Cardiac fibroblast (primary cell): ENCODE measurements at places on chromosomes 5 and 9.
A peak's percentile ranks its signal among the peaks of the same experiment; 100 is the strongest.

DNA sequence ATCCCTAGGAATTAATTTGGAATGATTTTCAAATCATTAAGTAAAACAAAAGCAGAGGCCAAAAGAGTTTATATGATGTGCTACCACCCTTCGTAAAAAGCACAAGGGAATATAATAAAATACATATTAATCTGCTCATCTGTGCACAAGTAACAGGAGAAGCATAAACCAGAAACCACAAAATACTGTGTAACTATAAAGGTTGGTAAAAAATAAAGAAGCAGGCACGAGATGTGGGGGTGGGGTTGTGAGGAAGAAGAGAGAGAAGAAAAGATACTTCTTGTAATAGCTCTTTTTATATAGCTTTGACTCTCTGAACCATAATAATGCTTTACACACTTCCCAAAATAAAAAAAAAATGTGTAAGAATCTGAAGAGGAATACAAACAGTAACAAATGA, 214.9 kb upstream of the EFNA5 start:
- DNase-seq: no peak

DNA sequence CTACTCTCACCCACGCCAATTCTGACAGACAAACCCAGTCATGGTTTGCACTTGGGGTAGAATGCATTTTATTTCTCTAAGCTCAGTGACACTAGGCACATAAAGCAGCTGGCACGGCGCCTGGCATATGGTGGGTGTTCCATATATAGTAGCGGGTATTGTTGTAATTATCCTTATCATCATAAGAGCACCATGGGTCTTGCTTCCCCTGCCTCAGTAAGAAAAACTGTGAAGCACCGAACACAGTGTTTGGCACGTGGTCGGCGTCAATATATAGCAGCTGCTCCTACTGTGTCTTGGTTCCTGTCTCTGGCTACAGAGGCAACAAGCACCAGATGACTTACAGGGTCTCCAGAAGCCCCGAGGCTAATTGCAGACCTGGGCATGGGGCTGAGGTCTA, 194.1 kb upstream of the PANK3 start:
- no peak for DNase-seq

GRCh38 chr5:16628376-16628775, 11.6 kb upstream of the RETREG1 start:
- no peak for DNase-seq

DNA sequence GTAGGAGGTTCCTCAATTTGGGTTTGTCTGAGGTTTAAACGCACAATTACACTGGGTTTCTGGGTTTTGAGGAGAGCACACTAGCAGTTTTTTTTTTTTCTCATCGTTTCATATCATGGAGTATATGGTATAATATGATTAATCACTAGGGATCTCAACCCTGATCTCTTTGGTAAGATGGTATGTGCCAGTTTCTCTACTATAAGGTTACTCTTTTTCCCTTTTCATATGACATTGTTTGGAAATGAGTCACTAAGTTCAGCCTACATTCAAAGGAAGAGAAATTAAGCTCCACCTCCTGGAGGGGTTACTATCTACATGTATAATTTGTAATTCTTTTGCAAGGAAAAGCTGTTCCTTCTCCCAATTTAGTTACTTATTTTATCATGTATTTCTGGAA, 35.2 kb downstream of the MTRR start:
- peak; percentile 81 for DNase-seq

DNA sequence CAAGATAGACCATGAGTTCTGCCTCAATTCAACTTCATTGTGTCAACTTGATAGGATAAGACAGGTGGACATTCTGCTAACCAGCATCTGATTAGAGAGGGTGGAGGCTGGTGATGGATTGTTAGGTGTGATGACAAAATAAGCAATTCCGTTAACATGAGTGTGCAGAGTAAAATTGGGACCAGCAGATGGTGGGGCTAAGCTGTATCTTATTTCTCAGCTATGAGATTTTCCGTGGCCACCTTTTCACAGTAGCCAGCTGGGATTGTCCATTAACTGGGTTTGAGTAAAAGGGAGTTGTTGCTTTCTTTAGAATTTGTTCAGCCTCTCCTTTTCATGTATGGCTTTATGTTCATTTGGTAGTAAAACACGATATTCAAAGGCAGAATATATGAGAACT, 28.8 kb upstream of the TAL2 start:
- DNase-seq: no peak

DNA sequence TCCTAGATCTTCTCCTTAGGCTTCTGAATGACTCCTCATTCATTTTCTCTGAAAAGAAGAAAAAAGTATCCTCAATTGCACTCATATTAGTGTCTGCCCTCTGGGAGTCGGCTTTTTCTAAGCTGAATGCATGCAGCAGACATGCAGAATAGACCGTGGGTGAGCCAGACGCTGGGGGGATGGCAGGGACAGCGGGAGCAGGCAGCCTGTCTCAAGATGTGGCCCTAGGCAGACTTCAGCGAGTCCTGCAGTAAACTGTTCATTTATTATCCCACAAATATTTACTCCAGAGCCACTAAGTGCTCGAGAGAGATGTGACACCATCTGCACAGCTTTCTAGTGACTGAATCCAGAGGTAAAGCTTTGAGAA, 164.9 kb upstream of the RAI14 start:
- DNase-seq: no peak

- no peak for DNase-seq
These were observed at the start of gene EGFLAM for GRCh38 chr5:38258319-38259061. EGFLAM (plus strand) TSS chr5:38258559; CDS start chr5:38258755, 196 bp downstream.

DNA sequence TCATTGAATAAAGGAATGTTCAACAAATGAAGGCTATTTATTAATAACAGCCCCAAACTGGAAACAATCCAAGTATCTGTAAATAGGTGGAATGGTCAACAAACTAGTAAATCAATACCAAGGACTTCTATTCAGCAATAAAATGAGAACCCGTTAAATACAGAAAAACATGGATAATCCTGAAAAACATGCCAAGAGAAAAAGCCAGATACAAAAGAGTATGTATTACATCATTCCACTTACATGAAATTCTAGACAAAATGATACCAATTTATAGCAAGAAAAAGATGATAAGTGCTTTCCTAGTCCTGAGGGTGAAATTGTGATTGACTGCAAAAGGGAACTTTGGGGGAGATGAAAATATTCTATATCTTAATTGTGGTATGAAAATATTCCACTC, 3.1 kb downstream of the PJA2 start:
- DNase-seq: no peak

DNA sequence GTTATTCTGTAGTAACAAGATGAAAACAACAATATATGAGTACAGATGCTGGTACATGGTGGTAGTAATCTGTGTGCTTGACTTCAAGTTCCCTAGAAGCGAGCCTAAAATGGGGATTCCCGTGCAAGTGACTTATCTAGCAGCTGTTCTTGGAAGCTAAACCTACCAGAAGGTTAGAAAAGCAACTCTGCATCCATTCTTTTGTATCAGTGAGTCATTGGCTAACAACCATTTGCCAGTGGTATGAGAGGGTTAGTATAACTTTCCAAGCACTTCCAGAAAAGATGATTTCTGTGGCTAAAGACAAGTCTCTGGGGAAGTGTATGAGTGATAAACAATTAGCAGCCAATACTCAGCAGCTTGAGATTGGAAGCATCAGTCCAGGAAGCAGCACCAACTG, 787.7 kb upstream of the CDH6 start:
- DNase-seq: peak; percentile 31

- DNase-seq: peak; percentile 61
These were observed 11.8 kb upstream of the CHD1 start for GRCh38 chr5:98940581-98940980.

DNA sequence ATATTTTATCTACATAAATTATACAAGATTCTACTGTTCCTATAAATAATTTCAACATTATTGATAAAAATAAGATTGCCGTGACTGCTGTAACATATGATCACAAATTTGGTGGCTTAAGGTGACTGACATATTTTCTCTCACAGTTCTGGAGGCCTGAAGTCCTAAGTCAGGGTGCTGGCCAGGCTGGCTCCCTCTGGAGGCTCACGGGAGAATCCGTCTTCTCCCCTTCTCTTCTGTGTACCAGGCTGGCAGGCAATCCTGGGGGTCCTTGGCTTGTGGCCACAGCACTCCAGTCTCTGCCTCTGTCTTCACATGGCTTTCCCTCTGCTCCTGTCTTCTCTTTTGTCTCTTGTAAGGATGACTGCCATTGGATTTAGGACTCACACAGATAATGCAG, 31.7 kb upstream of the IRX2 start:
- DNase-seq: no peak

GRCh38 chr9:135340726-135341475, 138.7 kb upstream of the PPP1R26 start:
- DNase-seq: no peak

- peak; percentile 51 for DNase-seq
These were observed 102.7 kb downstream of the OSMR start for GRCh38 chr5:38948501-38948900.

DNA sequence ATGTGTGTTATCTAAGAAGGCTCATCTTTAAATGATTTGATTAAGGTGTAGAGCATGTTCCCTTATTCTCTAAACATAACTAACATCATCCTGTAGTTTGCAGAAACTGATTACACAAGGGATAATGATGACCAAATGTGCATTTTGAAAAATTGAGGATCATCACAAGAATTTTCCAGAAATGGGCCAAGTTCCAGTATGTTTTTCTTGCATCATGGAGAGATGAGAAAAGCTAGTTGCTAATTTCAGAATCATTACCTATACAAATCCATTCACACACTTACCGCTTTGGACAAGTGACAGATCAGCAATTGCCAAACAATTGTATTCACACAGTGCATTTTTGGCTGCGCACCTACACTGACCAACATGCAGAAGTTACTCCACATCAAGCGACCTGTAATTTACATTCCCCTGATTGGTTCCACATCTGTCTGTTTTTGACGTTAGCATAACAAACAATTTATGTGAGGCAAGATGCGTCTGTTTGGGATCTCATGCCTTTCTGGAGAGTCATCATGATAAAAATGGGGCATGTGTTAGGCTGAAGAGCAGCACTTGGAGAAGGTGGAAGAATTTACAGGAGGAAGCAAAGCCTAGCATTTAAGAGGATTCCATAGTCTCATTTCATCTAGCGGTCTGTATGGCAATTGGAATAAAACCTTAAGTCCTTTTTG, 2.8 kb upstream of the BNC2 start:
- peak; percentile 46 for DNase-seq

- DNase-seq: no peak
These were observed 193.0 kb downstream of the CD180 start for GRCh38 chr5:67003685-67003934.

DNA sequence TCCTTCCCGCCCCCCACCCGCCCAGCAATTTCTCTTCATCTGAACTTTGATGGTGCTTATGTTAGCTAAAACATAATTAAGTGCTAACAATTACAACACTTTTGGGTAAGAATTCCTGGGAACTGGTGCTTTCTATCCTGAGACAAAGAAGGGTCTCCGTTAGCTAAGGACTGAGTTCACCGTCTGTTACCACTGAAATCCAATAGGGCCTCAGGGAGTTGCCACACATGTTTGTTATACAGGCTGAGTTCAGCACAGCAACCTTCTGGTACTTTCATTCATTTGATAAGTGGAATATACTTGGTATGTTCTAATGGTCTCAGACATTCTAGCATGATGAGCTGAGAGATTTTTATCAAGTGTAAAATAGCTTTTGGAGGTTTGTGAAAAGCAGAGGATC, 437.9 kb downstream of the EFNA5 start:
- DNase-seq: no peak

GRCh38 chr5:143571642-143572624, 168.4 kb upstream of the NR3C1 start:
- no peak for DNase-seq

- no peak for DNase-seq
These were observed 46.2 kb upstream of the FABP6 start for GRCh38 chr5:160183075-160183474.

GRCh38 chr5:14302330-14302729, 159.2 kb downstream of the TRIO start:
- DNase-seq: no peak

GRCh38 chr9:101022704-101023103, 5.8 kb upstream of the PLPPR1 start:
- no peak for DNase-seq
